ENCODE measurements at places on chromosomes 3 and 15. TPM values are rescaled to one million over a fixed set of nuclear protein-coding genes. Genes with fewer than 3 reads are reported as not detected.

- H3K27me3 ChIP-seq: no peaks in the 10 kb centered on the region
- no peak for DNase-seq
- no peak overlapping the region for H3K4me3 ChIP-seq
- no peak overlapping the region for H3K27ac ChIP-seq
- H3K36me3 ChIP-seq: no peaks in the 10 kb centered on the region
- H3K4me1 ChIP-seq: no peaks in the 10 kb centered on the region
Observed at GRCh38 chr15:91133511-91133910, 33.5 kb downstream of the SV2B start.

The GOLGA6L7 gene
- not detected for total RNA-seq

- H3K27ac ChIP-seq: peak overlapping the region; percentile 61
- DNase-seq: no peak
- H3K4me1 ChIP-seq: peaks cover 9% of the 10 kb centered on the region
- H3K4me3 ChIP-seq: no peak overlapping the region
- no peaks in the 10 kb centered on the region for H3K27me3 ChIP-seq
Observed at GRCh38 chr3:126781889-126782491, 78.0 kb downstream of the CHCHD6 start.

The LEKR1 gene
- 5.8 TPM for total RNA-seq

- no peaks in the 10 kb centered on the region for H3K27me3 ChIP-seq
- no peak overlapping the region for H3K27ac ChIP-seq
- peaks cover 3% of the 10 kb centered on the region for H3K4me1 ChIP-seq
- H3K36me3 ChIP-seq: no peaks in the 10 kb centered on the region
Observed at GRCh38 chr3:30500666-30501399, 105.6 kb upstream of the TGFBR2 start.

The SPTBN5 gene
- total RNA-seq: 2.1 TPM

DNA sequence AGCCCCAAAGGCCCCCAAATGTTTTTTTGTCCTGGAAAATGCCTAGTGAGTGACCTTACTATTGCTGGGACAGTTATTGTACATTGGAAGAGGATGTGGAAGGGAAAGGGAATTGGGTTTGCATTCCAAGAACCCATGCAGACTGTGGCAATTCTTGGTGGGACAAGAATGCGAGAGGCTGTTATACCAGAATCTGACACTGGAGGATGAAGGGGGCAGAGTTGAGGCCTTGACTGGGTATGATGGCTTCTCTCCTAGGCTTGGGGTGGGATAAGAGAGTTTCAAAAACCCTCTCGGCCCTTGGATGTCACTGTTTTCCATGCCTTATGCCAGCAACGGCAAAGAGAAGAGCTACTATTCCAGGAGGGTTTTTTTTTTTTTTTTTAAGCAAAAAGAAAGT is 25.3 kb downstream of the IL16 start:
- no peak overlapping the region for H3K4me3 ChIP-seq
- DNase-seq: no peak
- peaks cover 33% of the 10 kb centered on the region for H3K4me1 ChIP-seq
- peak overlapping the region; percentile 54 for H3K27ac ChIP-seq

The TLR9 gene
- total RNA-seq: 1.0 TPM

The EPM2AIP1 gene
- 18.4 TPM for total RNA-seq

DNA sequence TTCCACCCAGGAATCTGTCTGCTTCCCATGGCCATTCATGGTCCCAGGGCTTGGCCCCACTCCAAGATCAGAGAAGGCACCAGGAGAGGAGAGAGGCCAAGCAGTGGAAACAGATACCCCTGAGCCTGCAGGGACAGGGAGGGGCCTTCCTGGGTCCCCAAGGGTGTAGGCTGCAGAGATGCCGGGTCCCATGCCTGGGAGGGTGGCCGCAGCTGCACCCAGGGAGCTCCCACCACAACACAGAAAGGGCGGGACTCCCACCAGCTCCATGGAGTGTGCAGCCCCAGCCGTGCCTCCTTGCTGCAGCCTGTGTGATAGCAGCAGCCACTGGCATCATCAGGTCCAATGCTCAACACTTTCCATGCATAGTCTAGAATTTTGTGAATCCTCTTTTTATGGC is 331.5 kb downstream of the UACA start:
- H3K27ac ChIP-seq: no peak overlapping the region
- no peak for DNase-seq
- H3K36me3 ChIP-seq: no peaks in the 10 kb centered on the region
- H3K4me1 ChIP-seq: peaks cover 10% of the 10 kb centered on the region
- no peak overlapping the region for H3K4me3 ChIP-seq

DNA sequence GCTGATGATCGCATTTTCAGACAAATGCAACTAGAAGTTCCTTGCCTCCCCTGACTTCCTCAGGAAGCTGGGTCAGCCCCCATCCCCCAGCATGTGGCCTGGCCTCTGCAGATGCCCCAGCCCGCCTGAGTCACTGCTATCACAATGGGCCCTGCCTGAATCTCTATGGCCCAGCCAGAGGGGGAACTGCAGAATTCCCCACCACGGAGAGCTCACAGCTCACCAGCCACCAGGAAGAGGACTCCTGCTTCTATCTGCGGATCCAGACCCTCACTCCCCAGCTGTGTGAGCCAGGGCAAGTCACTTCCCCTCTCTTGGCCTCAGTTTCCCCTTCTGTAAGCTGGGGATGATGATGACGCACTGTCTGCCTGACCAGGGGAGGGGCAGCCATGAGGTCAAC is 6.9 kb downstream of the PLXND1 start:
- H3K4me3 ChIP-seq: peak overlapping the region; percentile 10
- DNase-seq: peak; percentile 86
- H3K27ac ChIP-seq: peak overlapping the region; percentile 89
- peaks cover 100% of the 10 kb centered on the region for H3K4me1 ChIP-seq
- H3K27me3 ChIP-seq: no peaks in the 10 kb centered on the region

GRCh38 chr15:64452988-64453688 is 7.2 kb upstream of the ZNF609 start:
- no peak overlapping the region for H3K4me3 ChIP-seq
- no peaks in the 10 kb centered on the region for H3K27me3 ChIP-seq
- H3K4me1 ChIP-seq: peaks cover 15% of the 10 kb centered on the region

DNA sequence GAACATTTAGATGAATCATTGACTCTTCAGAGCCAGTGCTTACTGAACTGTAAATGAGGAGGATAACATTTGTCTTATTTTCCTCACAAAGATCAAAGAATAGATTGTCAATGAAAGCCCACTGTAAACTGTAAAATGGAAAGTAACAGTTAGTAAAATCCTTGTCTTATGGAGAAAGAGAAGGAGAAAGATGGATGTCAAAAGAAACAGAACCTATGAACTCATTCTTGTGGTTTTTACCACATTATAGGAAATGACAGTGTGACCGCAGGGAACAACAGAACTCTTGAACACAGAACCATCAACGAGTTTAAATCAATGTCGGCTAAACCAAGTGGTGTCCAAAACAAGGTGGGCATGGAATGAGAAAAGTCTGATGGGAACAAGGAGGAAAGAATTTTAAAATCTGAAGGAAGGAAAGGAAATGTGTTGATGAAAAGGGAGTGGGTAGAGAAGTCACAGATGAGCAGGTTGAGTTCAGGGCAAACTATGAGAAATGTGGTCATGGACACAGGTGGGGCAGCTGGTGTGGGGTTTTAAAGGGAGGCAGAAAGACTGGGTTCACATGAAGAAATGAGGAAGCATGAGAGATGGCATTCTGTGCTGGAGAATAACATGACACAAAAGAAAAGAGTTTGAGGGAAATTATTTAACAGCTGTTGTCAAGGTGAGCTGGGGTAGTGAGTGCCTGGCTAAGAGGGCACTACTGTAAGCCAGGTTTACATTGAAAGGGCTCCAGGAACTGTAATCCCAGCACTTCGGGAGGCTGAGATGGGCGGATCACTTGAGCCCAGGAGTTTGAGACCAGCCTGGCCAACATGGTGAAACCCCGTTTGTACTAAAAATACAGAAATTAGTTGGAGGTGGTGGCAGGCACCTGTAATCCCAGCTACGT is 42.4 kb upstream of the ETV5 start:
- no peaks in the 10 kb centered on the region for H3K4me1 ChIP-seq
- no peak overlapping the region for H3K4me3 ChIP-seq
- no peak overlapping the region for H3K27ac ChIP-seq
- no peaks in the 10 kb centered on the region for H3K36me3 ChIP-seq

GRCh38 chr3:21642433-21642832 is 108.6 kb downstream of the ZNF385D start:
- no peaks in the 10 kb centered on the region for H3K4me1 ChIP-seq
- no peak overlapping the region for H3K27ac ChIP-seq
- no peak overlapping the region for H3K4me3 ChIP-seq
- no peak for DNase-seq
- no peaks in the 10 kb centered on the region for H3K36me3 ChIP-seq

The EPHA3 gene
- total RNA-seq: 1.4 TPM

DNA sequence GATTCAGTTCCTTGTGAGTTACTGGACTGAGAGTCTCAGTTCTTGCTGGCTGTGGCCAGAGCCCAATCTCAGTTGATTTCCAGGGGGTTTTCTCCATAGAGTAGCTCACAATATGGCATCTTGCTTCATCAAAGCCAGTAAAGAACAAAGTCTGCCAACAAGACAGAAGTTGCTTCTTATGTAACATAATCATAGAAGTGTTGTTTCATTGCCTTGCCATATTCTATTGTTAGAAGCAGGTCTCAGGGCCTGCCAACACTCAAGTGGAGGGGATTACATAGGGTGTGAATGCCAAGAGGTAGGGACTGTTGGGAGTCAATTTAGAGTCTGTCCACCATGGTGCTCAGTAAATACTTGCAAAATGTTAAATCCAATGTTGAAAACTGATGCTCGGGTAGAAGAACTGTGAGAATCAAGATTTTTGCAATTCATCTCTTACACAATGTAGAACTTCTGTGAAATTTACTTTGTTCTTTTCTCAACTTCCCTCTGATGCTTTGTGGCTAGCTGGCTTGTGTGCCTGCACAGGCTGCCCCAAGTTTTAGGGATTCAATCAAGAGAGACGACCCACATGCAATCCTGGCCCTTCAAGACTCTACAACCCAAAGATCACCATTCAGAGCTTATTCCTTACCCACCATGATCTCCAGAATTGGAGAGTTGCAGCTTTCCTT is 13.3 kb upstream of the PXYLP1 start:
- no peaks in the 10 kb centered on the region for H3K4me1 ChIP-seq
- no peak for DNase-seq
- no peak overlapping the region for H3K27ac ChIP-seq

DNA sequence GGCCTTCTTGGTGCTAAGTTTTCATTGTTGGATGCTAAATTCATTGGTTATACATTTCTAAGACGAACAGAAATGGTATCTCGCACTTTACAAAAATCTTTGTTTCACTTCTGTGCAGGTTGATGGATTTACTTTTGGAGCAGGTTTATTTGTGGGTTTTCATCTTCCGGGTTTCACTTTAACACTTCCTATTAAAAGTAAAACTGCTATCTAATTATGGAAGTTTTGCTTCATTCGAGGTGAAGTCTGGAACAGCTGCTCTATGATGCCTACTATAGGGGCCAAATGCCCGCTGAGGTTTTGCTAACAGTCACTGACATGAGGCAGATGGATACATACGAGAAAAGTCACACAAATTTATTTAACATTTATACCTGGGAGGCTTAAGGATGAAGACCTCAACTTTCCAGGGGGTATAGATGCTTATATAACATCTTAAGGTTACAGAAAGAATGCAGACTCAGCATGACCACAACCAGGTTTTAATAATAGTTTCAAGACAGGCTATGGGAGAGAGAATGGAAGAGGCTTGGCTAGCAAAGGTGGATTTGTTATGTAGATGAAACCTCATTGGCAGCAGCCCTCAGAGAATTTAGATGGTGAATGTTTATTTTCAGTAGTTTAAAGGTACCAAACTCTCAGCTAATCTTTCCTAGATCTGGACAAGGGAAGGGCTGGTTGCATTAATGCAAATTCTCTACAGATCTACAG is 54.2 kb downstream of the OSTN start:
- no peaks in the 10 kb centered on the region for H3K27me3 ChIP-seq
- DNase-seq: no peak
- H3K4me1 ChIP-seq: no peaks in the 10 kb centered on the region
- H3K36me3 ChIP-seq: no peaks in the 10 kb centered on the region

GRCh38 chr3:127821394-127821793 is 921 bp downstream of the MGLL start:
- peak; percentile 70 for DNase-seq
- H3K36me3 ChIP-seq: peaks cover under 1% of the 10 kb centered on the region
- peak overlapping the region; percentile 81 for H3K4me3 ChIP-seq
- H3K4me1 ChIP-seq: peaks cover 58% of the 10 kb centered on the region
- H3K27ac ChIP-seq: peak overlapping the region; percentile 88
- H3K27me3 ChIP-seq: no peaks in the 10 kb centered on the region

DNA sequence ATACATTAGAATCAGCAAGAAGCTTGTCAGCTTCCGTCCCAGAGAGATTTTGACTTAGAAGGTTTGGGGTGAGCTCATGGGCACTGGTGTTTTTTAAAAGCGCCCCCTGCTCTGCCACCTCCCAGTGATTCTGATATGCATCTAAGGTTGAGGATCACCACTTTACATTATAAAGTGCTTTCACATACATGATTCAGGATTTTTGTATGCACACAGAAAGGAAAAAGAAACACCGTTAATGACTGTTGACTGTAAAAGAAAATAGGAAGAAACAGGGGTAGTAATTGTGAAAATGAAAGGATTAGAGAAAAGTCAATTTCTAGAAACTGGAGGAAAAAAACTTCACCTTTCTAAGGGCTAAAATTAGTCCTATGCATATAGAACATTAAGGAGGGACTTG is 104.9 kb upstream of the ZBED2 start:
- no peaks in the 10 kb centered on the region for H3K36me3 ChIP-seq
- no peak for DNase-seq
- no peak overlapping the region for H3K4me3 ChIP-seq
- no peak overlapping the region for H3K27ac ChIP-seq

The MLH1 gene
- total RNA-seq: 26.3 TPM

DNA sequence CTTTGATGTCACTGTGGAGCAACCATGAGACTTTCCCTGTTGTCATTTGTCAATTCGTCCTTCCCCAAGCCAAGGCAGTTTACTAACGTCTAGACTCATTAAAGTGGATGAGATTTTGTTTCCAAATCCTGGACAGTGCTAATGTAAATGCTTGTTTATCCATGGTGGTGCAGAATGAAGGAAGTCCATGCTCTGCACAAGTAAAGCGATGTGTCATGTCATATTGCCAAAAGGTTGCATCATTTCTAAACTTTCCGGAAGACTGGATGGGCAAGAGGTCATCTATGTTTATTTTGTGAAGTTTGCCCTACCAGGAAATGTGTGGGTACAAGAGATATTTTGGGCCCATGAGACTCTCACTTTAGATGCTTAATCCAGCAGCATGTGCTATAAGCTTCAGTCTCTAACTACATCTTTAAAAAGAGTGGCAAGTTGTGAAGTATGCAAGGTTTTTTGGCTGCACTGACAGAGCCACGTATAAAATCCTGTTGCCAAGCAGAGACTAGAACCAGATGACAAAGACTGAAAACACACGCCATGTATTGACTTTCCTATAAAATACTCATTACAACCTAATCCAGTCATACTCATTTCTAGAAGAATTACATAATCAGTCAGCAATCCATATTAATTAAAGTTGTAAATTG is 72.1 kb upstream of the FNDC3B start:
- H3K4me3 ChIP-seq: no peak overlapping the region
- no peaks in the 10 kb centered on the region for H3K27me3 ChIP-seq
- DNase-seq: no peak
- peaks cover 19% of the 10 kb centered on the region for H3K4me1 ChIP-seq

- no peak overlapping the region for H3K27ac ChIP-seq
- H3K27me3 ChIP-seq: no peaks in the 10 kb centered on the region
- H3K36me3 ChIP-seq: no peaks in the 10 kb centered on the region
- H3K4me1 ChIP-seq: no peaks in the 10 kb centered on the region
Observed at GRCh38 chr3:59243476-59243875, 193.7 kb upstream of the CFAP20DC start.

- no peak for DNase-seq
- H3K4me3 ChIP-seq: no peak overlapping the region
- no peaks in the 10 kb centered on the region for H3K27me3 ChIP-seq
- no peaks in the 10 kb centered on the region for H3K36me3 ChIP-seq
Observed at GRCh38 chr3:177529071-177529550, 331.8 kb upstream of the TBL1XR1 start.

The GOLGA8B gene
- total RNA-seq: 55.5 TPM
